ENCODE measurements at places on chromosomes 5 and 9.

GRCh38 chr5:72065751-72066255, 41.5 kb upstream of the MAP1B start:
- no peak for DNase-seq

GRCh38 chr5:133732536-133732935, 120.2 kb upstream of the FSTL4 start:
- DNase-seq: no peak

- no peak for DNase-seq
Measured at GRCh38 chr5:14560091-14560595, 21.4 kb upstream of the OTULINL start.

GRCh38 chr9:123871781-123872180, 58.1 kb downstream of the DENND1A start:
- DNase-seq: no peak

DNA sequence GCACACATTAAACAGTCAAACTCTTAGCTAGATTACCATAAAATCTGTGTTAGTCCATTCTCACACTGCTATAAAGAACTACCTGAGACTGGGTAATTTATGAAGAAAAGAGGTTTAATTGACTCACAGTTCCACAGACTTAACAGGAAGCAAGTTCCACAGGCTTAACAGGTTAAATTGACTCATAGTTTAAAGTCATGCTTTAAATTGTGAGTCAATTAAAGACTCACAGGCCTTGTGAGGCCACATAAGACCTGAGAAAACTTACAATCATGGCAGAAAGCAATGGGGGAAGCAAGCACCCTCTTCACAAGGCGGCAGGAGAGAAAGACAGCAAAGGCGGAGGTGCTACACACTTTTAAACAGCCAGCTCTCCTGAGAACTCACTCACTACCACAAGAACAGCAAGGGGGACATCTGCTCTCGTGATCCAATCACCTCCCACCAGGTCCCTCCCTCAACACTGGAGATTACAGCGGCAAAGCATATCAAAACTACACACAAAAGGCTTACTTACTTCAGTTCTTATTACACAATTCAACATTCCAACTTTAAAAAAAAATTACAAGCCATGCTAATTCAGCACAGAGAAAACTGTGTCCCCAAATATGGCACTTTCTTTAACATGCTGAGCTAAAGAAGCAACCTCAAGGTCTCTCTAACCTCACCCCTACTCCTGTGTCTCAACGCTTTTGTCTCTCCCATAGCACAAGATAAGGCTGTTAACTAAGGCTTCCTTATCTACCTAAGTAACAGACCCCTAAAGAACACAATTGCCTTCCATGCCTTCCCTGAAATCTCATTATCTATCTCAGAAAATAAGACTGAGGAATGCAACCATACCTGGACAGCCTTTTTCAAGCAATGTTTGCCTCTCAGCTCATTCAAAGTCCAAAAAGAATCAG, 805.1 kb downstream of the NR2F1-AS1 start:
- no peak for DNase-seq

DNA sequence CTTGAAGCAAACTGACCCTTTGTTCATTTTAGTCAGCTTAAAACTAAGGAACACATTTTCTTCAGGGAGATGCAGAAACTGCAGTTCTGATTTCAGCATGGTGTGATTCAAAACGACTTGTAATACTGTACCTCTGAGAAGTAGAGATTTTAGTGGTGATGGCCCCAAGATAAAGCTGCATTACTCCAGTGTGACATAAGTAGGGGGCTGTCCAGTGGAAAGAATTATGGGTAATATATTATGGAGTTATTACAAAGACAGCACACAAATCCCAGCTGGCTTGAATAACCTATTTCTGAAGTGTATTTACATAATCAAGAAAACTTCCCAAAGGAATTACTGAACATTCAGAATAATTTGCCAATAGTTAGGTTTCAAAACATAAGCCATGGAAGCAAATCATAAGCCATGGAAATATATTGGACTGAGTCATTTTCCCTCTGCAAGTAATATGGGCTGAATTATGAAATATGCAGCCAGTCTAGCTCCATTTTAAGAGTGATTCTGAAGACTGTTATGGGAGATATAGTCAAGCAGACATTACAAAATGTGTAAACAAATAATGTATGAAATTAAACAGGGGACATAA, 133.7 kb upstream of the FBXL17 start:
- DNase-seq: no peak

- DNase-seq: no peak
Measured at GRCh38 chr9:121990600-121991306, 102.4 kb downstream of the TTLL11 start.

DNA sequence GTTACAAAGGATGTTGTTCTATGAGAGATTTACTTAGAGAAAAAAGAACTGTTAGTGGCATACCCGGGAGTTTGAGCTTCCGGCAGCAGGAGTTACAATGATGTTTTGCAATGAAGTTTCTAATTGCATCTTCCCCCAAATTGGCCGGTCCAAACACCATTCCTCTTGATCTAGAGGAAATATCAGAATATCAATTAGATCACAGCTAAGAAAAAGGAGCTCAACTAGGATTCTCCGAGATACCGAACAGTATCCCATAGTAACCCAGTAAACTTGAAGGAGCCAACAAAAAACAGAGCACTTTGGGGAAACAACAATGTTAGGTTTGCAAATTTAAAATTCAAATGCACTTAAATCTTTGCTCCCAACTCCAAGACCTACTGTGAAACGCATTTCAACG, 159.5 kb downstream of the TRPM6 start:
- no peak for DNase-seq

- no peak for DNase-seq
Measured at GRCh38 chr9:33750839-33751339, 44.5 kb upstream of the PRSS3 start.

GRCh38 chr5:171330021-171330420, 21.0 kb downstream of the TLX3 start:
- no peak for DNase-seq

DNA sequence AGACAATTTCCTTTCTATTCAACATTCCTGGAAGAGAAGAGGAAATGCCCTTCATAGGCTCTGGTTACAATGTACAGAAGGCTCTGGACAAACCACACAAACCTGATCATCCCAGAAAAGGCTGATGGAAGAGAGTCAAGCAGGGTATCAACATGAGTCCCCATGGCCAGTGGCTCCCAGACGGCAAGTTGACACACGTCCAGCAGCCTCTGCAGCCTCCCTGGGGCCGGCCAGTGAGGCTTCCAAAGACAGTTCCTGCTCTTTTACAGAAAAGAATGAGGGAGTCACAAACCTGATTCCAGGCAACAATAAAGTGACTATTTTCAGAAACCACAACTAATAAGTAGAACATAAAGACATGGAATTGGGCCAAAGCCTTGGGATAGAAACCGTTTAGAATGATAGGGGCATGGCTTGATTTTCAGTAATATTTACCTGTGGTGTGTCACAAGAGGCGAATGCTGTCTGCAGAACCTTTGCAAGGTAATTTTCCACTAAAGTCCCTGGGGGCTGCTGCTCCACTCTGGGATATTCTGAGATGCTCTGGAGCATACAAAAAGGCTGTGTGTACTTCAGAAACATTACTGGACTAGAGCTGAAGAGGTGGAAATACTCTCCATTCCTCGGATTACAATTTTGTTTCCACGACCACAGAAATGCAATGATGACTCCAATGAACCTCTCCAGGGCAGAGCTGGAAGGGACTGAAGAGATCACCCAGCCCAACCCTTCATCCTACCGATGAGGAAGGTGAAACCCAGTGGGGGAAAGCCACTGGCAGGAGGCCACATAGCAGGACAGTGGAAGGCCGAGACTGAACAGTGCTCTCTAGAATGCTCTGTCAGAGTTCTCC, 10.4 kb downstream of the MED27 start:
- DNase-seq: no peak

DNA sequence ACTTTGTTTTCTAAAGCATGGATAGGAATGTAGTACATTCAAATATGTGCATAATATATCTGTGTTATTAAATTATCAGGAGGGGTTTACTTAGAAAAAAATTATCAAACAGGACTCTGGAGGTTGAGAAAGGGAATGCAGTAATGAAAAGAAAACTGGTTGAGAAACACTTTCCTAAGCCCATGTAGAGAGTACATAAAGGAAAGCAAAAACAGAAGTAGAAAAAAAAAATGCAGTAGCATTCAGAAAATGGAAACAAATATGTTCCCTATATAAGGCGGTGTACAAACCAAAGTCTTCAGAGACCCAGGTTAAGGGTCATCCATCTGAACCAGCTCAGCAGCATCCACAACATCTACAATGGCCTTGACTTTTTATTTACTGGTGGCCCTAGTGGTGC, at the start of gene IFNA8:
Gene IFNA8 (plus strand): TSS at position 301 of the 400 bp plus-strand sequence. CDS start 60 bp downstream, at position 361.
- DNase-seq: no peak

DNA sequence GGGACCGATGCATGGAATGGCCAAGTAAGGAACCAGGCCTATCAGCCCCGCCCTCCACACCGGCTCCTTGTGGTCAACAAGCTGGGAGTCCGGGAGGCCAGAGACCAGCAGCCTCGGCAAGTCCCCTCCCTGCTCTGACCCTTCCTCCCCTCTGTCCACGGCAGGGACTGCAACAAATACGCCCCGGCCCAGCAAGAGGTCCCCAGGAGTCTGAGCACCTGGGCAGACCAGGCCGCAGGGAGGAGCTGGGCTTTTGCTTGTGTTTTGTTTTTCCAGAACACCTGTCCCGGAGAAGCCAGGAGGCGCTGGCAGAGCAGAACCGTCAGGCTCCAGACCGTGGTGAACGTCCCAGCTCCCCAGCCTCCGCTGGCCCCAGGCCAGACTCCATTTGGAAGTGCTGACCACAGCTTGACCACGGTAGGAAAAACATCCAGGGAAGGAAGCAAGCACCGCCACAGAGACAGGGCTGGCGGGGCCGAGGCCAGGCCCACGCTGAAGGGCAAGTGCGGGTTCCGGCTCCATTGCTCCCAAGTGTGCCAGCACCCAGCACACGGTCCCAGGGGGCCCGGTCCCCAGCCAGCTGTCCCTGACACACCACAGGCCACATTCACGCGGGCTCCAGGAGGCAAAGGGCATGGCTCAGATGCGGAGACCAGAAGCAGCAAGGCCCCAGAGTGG, 56.7 kb downstream of the VAV2 start:
- no peak for DNase-seq

- no peak for DNase-seq
Measured at GRCh38 chr9:119836036-119836435, 466.8 kb upstream of the BRINP1 start.

- no peak for DNase-seq
Measured at GRCh38 chr5:51810592-51810991, 427.3 kb downstream of the ISL1 start.

DNA sequence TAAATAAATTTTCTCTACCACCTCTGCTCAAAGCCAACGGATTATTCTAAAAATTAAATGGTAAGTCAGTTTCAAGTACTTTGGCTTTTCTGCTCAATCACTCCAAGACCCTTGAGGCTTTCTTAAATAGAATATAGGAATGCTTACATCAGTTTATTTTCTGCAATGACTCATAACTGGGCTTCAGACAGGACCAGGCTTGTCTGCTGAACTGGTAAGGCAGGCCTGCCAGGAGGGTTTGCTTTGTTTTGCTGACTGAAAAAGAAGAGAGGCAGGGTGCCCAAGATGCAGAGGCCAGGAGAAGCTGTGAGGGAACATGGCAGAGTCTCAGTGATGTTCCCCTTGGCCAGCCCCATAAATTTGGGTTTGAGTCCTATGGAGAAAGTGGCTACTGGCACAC, 60.3 kb upstream of the EPB41L4A start:
- no peak for DNase-seq

DNA sequence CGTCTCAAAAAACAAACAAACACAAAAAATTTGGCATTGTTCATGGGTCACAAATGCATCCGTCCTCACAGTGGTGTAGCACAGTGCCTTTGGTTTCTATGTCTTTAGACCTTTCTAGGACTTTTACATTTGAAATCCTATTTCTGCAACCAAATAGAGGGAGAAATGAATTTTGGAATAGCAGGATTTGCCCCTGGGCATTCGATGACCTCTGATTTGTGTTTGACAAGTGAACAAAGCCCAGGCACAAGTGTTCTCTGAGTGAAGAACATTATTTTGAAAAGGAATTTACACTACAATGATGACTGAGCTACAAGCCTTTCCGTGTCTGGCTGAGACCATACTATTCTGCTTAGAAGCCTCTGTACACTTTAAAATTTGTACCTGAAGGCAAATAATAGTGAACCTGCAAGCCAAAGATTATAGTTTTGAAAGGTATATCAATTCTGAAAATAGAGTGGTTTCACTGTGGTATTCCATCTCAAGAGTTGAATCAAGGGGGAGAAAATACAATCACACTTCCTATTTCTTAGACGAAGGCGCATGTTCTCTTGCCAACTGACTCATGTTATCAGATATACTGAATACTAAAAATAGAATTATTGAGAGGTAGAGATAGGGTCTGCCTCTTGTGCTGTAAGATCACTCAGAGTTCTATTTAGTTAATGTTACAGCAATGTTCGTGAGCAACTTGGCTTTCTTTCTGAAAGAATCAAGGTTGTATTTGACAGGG, 297.6 kb downstream of the KDM4C start:
- DNase-seq: no peak

- DNase-seq: no peak
Measured at GRCh38 chr9:90783552-90783951, 18.1 kb upstream of the SYK start.

All from activated naive CD8-positive, alpha-beta T cell treated with anti-CD3 and anti-CD28 coated beads, Interleukin-2, amount 10 ng/mL, durations not matched to agents 7 days and 5 days (primary cell).